ENCODE measurements at places on chromosomes 16 and 17.

DNA sequence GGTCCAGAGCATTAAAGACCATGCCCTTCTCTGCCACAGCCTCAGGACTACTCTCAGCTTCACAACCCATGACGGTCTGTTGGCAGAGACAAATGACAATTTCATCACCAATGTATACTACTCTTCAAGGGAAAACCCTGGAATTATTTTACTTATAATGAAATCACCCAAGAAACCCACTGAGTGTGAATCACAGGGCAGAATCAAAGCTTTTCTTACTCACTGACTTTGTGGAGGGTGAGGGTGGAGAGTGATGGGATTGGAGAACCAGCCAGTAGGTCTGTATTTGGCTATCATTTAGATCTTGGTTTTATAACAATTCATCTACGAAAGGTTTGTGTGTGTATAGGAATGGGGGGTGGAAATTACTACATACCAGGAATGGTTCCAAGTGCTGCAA, 442.6 kb downstream of the SHISA9 start:
- no peak for DNase-seq

- DNase-seq: no peak
Measured at GRCh38 chr17:18218756-18219415, 6.5 kb upstream of the LLGL1 start.

DNA sequence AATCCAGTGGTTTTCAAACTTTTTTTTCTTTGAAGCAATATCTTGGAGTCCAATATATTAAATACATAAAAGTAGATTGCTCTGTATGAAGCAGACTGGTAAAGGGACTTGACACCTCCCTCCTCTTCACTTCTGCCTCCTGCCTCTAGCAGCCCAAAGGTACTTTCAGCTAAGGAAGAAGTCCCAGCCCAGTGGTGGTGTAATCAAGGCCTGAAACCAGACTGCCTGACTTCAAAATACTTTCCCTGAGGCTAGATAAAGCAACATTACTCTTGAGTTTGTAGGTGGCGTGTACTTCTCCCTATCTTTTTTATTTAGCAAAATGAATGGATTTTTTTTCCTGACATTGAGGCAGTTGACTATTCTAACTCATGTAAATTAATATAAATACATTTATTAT, 122.4 kb upstream of the TMEM97 start:
- DNase-seq: no peak

- DNase-seq: peak; percentile 90
Measured at GRCh38 chr17:81926451-81927151, 934 bp downstream of the MAFG start.

DNA sequence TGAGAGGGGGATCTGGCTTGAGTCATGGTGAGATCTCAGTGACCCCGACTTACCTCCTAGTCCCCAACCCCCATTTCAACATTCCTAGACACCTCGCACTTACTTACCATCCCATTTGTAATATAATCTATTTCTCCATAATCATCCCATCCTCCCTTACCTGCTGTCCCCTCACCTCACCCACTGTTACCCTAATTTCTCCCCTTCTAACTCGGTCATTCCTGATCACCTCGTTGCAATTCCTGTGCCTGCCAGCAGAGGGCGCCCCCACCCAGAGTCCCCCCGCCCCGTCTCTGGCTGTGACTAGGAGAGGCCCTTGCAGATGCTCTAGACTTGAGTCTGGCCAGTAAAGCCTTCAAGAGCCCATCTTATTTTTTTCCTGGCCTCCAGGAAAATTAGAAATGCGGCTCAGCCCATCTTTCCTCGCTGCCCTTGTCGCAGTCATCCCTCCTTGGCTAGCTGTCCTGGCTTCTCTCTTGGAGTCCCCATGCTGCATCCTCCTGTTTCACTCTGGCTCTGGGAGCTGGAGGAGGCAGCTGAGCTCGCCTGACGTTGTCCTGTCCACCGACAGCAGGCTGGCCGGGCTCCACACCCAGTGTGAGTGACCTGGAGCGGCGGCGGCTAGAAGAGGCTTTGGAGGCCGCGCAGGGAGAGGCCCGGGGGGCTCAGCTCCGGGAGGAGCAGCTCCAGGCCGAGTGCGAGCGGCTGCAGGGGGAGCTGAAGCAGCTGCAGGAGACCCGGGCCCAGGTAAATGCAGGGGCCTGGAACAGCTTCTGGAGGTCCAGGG, 5.0 kb downstream of the TBKBP1 start:
- DNase-seq: peak; percentile 97

DNA sequence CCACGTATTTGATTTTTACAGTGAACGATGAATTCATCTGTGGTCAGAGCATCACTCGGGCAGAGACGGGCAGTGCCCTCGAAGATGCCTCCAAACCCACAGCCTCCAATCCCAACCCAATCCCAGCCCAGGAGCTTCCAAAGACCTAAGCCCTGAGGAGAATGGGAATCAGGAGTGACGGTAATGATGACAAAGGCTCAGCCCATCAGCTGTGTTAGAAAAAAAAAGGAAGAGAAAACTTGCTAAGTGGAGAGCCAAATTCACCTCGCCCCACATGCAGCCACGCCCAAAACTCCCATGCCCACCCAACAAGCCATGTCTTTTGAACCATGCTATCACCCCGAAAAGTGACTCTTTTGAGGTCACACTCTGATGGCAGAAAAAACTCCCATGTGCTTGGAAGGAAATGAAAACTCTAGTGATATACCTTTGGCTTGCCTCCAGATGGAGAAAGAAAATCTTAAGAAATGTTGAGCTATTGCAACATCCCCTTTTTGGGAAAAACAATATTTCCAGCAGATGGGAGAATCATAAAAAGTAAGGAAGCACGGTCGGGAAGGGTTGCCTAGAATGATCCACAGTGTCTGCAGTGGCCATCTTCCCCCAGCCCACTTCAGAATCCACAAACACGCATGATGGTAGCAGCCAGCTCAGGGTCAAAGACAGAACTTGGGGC, 37.7 kb downstream of the XYLT1 start:
- DNase-seq: no peak

DNA sequence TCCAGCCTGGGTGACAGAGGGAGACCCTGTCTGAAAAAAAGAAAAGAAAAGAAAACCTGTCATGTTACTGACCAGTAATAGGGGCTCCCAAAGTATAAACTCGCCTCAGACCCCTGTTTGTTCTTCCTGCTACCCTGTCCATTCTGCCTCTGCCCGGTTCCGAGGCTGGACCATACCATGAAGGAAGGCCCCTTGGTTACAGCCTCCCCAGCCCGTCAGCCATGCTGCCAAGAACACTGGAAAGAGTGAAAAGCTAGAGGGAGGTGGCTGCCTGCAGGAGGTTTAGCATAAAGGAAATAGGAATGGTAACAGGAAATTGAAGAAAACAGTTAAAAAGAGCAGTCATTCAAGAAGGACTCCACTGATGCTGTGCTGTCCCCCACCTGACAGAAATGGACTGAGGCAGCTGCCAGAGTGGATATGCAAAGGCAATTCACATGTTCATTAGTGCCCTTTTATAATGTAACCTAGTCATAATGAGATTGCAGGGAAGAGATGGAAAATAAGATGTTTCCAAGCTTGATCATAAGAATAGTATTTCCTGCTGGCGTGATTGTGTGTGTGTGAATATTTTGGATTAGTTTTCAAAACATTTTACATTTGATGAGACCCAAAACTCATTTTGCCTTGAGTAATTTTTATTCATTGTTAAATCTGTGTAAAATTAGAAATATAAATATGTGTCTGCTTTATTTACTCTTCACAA, 102.6 kb downstream of the GOSR1 start:
- no peak for DNase-seq

GRCh38 chr17:63549289-63549945, 860 bp upstream of the DCAF7 start:
- no peak for DNase-seq

DNA sequence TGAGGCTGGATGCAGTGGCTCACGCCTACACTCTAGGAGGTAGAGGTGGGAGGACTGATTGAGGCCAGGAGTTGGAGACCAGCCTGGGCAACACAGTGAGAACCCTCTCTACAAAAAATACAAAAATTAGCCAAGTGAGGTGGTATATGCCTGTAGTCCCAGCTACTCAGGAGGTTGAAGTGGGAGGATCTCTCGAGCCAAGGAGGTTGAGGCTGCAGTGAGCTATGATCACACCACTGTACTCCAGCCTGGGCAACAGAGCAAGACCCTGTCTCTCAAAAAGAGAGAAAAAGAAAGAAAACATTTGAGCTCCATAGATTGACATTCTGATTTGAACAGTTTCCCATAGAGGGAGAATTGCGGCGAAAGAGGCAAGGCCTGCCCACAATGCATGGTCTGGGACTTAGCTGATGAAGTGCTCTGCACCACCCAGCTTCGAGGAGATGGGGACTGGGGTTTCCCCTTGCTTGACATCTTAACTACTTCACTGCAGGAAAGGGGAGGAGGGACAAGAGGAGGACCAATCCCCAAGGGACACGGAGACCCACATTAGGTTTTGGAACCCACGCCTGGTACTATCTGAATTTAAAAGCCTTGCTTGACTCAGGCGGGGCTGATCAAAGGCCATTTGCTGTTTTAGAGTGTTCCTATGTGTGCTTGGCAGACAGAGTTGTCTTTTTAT, 21.7 kb downstream of the MSI2 start:
- DNase-seq: no peak

DNA sequence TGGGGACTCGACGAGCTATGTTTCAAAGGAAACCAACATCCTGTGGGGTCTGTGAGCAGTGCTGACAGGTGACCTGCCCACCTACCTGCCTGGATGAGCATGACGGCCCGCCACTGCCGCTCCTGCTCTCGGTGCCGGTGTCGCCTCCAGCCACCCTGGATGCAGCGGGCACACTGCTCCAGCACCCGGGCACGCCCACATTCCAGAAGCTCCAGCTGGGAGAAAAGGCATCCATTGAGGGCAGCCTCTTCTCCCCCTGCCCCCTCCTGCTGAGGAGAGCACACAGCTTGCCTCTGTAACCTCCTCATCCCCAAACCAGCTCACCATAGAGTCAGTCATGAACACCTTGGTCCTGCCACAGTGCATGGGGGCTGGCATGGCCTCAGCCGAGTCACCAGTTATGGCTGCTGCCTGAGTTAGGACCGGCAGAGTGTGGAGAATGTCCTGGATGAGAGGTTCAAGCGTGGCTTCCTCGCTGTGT, 14.3 kb downstream of the ZNHIT3 start:
- no peak for DNase-seq

GRCh38 chr16:1158456-1159324, 5.8 kb downstream of the CACNA1H start:
- DNase-seq: no peak

DNA sequence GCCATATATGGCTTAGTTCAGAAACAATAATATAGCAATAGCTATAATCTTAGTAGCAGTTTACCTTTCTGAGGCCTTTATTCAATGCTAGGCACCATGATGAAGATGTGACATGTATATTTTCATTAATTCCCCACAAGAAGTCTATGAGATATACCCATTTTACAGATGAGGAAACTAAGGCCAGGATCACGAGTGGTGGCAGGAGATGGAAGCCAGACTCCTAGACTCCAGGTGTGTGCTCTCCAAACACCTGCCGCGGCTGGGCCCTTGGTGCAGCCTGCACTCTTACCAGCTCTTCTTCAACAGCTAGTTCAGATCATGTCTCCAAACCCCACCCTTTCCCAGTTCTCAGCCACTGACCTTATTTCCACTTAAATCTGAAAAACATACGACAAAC, 15.2 kb downstream of the NXPH3 start:
- no peak for DNase-seq

GRCh38 chr17:50058296-50058953, 2.5 kb downstream of the ITGA3 start:
- DNase-seq: no peak

GRCh38 chr17:41722231-41722630, 10.1 kb downstream of the GAST start:
- DNase-seq: no peak

GRCh38 chr16:61544165-61544564, 492.1 kb downstream of the CDH8 start:
- no peak for DNase-seq

DNA sequence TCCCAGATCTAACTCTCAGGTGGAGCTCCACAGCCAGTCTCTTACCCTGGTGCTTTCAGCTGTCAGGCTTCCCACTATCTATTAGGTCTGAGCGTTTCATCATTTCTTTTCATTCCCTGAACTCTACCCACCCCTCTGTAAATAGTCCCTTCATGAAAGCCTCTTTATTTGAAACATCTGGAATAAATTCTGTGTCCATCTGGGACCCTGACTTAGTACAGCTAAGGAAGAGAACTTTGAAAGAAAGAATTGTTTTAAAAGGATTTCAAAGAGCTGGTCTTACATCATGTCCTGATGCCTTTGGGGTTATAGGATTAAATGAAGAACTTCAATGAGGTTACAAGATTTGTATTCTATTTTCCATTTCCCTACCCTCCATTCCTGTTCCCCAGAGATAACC, 388.5 kb upstream of the CA10 start:
- DNase-seq: no peak

DNA sequence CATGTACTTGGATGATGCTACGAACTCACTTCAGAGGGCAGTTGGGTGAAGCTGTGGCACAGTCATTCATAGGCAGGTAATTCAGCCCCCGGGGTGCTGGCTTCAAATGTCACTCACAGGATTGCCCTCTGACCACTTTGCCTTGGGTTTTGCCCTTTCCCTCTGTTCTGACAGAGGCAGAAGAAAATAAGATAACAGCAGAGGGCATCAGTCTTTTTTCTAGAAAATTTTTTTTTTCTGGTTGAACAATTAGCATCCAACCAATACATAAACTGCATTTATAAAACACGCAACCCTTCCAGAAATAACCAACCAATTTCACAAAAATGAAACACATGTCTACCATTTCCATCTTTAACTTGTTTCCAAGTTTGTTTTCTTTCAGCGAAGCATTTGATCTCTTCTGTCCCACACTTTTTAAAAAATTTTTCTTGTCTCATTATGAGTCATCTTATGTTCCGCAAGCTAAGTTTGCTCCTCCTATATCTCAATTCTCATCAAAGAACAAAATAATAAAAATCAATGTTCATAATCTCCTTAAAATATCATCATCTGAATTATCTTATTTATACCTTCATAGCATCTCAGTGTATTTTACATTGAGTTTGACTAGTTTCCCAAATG, 15.6 kb downstream of the NACA2 start:
- no peak for DNase-seq

DNA sequence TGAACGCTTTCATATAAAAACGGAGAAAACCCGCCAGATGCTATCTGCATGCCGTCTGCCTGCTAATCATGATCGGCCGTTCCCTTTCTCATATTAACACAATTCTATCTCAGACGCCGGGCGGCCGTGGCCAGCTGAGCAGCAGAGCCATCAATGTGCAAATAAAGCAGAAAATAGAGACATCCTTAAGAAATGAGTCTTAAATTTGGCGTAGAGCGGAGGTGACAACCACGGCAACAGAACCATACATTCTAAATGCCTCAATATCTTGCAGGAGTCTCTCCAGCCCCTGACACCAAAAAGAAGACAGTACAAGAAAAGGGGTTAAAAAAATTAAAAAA, 2.7 kb upstream of the IRX5 start:
- DNase-seq: no peak
